D721Med (cell line): ENCODE measurements at places on chromosomes 4 and X.

DNA sequence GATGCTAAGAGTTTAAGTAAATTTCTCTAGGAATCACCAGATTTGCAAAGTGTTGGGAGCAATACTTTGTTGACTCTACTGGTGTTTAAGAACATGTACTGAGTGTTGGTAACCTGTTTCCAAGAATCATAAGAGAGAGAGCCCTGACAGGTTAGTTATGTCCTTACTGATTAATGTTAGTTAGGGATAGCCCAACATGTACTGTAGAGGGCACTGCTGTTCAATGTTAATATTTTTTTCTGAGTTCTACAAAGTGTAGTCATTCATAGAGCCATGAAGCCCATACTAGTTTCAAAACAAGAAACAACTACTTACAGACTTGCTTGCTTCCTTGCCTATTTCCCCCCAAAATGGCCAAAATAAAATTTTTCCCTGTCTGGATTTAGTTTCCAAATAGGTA, 11.9 kb downstream of the TMPRSS11D start:
- DNase-seq: no peak

GRCh38 chr4:132284910-132285426, 864.1 kb upstream of the PCDH10 start:
- no peak for DNase-seq

DNA sequence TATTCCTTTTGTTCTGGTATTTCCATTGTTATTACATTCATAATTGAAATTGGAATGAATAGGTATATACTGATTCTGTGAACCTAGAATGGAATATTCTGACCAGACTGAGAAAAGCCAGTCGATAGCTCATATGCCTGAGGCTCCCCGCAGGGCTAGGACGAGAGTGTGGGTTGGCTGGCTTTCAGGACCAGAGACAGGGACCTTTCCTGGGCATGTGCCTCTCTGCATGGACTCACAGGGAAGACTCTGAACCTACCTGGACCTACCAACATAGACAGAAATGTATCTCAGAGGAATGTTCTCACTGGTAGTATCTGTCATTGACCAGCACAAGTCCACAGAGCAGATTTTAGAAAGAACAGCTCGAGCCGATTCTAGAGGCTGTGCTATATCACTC, 214.6 kb downstream of the FRMPD4 start:
- DNase-seq: no peak

DNA sequence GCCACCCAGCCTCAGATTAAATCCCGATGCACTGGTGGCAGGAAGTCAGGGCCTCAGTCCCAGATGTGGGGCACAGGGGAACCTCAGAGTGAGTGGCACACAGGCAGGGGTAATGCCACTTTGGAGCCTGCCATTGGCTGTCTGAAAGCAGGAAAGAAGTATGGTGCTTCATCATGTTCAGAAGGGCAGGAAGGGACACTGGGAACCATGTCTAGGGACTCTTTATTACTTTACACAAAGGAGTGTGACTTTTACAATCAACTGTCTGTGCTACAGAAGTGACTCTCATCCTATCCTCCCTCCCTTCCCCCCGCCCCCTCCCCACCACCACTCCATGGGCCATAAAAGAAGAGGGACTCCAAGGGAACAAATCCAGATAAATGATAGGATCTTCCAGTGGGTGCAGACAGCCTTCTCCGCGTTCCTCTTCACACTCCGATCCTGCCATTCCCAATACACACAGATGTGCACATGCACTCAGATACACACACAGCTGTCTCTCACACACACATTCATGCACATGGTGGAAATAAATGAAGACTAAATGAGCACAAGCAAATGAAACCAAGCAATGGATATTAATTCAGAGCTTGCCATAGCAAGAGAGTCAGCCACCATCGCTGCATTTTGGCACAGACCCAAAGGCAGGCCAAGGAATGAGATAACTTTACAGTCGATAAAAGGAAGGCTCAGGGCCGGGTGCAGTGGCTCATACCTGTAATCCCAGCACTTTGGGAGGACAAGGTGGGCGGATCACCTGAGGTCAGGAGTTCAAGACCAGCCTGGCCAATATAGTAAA, 2.5 kb upstream of the TMEM154 start:
- DNase-seq: no peak

- DNase-seq: no peak
These were observed 85.0 kb upstream of the FAT1 start for GRCh38 chr4:186808630-186809018.

DNA sequence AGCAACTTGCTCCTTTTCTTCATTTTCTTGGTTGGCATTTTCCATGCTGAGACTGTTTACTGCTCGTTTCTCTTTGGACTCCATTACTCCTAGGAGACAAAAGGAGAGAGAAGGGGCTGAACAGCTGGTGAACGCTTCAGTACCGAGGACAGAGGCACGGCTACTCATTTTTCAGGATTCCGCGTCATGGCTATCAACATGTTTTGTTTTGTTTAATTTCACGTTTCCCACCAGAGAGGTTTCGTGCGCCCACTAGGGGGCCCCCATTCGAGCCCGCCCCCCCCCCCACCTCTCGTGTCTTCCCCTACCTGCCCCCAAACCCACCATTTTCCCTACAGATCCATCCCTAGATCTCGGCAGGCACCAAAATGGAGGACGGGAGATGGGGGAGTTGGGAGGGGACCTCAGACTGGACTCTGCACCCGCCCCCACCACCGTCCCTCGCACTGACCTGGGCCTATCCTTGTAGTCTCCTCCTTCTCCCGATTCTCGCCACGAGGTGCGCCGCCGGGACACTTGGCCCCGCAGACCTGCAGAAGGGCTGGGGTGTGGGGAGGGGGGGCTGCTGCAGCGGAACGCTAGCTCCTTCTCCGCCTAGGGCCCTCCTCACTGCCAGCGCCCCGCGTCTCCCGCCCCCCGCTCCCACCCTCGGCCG, 653 bp downstream of the BEX1 start:
- no peak for DNase-seq

DNA sequence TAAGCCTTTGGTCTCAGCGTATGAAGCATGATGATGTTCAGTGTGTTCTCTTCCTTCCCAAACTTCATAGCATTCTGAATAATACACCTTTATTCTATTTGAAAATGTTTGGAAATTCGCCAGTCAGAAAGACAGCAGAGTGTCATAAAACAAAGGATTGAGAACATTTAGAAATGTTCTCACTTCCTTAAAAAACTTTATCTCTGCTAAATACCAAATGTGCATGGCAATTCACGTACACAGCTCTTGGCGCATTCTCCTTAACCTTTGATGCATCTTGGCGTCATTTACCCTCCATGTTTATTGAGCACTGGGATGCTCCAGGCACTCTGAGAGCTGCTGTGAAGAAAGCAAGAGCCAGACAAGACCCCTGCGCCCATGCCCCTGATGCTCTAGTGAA, 7.2 kb upstream of the IRF2 start:
- no peak for DNase-seq

DNA sequence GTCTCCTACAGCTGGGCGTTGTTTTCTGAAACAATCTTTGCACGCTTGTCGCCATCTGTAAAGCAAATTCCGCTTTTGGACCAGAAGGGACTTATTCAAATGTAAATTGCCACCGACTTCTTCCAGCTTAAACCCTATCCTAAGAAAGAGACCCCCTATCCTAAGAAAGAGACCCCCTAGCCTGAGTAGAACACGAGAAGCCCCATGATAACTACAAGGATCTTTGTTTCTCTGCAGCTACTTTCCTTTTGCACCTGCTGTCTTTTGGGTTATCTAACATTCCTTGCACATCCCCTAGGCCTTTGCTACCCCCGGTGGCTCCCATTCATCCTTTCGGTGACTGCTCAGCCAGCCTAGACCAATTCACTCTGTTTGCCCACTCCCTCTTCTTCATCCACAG, 536.0 kb upstream of the PRKX start:
- DNase-seq: no peak

- no peak for DNase-seq
These were observed 297.3 kb downstream of the DHX15 start for GRCh38 chr4:24287096-24287495.

DNA sequence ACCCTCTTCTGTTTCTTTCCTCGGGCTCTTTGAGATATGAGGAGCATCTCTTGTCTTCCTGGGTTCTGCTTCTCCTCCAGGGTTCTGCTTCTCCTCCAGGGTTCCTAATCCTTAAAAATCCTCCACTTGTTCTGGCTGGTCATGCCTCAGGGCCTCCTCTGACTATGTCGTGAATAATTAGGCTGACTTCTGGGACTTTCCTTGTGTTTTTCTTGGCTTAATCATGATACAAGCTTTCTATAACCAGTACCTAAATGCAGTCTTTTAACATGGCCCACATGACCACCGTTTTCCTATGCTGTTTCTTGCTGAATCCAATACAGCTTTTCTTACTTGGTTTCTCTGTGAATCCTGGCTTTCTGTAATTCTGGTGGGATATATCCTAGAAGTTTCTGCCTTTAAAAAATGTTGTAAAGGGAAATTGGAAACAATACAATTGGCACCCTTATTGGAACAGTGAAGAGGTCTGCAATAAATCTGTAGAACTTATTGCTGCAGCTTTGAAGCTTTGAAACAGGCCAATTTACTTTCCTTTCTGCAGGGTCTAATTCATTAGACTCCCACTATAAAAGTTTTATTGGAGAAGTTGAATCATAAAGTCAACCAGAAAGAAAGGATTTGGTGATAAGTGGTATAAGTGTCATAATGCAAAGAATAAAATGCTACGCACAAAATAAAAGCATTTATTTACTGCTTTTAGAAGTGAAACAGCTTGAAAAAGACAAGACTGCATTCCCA, 213.1 kb downstream of the UGT8 start:
- DNase-seq: no peak

GRCh38 chrX:120753413-120754251, 122.0 kb downstream of the CT47B1 start:
- DNase-seq: no peak

DNA sequence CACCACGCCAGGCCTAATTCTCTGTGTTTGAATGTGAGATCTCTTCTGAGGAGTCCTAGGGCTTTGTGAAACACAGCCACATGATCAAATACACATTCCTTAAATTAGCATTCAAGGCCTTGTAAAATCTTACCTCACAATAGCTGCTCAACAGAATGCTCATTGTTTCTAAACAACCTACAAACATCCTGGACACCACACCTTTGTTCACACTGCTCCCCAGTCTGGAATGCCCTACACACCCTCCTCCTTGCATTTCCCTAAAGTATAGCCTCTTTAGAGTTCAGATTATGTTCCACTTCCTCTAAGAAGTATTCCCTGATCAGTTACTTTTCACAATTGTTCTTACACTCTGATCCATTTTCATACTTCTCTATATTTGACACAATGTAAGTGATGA, 110.6 kb downstream of the AGTR2 start:
- no peak for DNase-seq

- DNase-seq: no peak
These were observed 51.8 kb upstream of the ENPEP start for GRCh38 chr4:110424144-110424543.

DNA sequence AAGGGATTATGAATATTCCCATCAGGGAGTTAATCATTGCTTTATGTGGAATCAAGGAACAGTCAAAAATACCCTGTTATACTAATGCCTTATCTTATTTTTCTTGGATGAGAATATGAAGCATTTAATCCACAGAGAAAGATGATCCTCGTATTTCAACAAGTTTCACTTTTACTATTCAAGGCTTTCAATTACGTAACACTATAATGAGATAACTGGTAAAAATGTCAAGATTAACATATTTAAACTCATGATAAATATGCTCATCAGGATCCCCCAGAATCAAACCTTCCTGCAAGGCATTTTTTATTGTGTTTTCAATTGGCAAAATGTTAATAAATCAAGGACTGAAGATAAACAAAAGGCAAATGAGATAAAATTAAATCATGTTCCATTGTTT, 5.1 kb downstream of the ZXDA start:
- no peak for DNase-seq

DNA sequence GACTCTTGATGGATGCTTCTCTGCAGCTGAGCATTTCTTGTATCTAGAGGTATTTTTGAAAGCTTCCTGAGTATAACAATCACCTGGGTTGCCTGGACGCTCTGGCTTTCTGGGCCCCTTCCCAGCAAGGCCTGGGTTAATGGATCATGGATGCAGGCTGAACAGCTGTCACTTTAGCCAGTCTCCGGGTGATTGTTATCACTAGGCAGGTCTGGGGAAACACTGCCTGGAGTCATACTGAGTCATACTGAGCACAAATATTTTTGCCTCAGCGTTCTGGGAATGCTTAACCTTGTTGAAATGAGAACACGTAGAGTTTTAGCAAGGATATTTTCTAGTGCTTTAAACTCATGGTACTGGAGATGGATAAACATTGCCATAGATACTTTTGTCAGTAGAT, 102.6 kb downstream of the PHEX start:
- no peak for DNase-seq

DNA sequence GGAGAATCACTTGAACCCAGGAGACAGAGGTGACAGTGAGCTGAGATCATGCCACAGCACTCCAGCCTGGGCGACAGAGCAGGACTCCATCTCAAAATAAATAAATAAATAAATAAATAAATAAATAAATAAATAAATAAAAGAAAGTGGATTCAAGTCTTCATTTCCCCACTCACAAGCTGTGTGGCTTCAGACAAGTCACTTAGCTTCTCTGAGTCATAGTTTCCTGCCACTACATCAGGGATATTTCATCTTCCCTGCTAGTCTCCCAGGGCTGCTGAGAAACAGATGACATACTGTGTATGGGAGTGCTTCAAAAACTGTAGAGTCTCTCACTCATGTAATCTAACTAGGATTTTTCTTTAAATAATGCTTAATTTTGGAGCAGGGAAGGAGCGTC, 37.2 kb downstream of the TBC1D9 start:
- no peak for DNase-seq

- DNase-seq: no peak
These were observed 16.6 kb downstream of the HSD17B13 start for GRCh38 chr4:87306056-87306455.

DNA sequence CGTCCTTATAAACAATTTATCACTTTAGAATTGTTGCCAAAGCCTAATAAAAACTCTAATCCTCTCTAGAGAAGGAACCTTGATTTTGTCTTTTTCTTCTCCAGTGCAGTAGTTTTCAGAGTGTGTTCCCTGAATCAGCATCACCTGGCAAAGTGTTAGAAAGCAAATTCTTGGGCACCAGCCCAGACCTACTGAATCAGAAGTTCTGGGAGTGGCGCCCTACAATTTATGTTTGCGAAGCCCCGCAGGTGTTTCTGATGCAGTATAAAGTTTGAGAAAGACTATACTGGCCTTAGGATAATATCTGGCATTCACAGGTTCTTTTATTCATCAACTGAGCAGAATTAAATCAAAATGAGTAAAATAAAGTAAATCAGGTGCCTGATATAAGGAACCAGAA, 645.8 kb upstream of the ATOH1 start:
- DNase-seq: no peak

GRCh38 chr4:109611045-109611646, 51.1 kb downstream of the MCUB start:
- no peak for DNase-seq
